WTC11 (cell line): ENCODE measurements at places on chromosomes 5 and 9. TPM values are rescaled to one million over a fixed set of nuclear protein-coding genes. Genes with fewer than 3 reads are reported as not detected.

Gene TICAM2
- 0.66 to 1.0 TPM in 2 of 3 replicates, not detected in the other for total RNA-seq

Gene PCDHA9
- total RNA-seq, result 1.1 to 1.5 TPM (median 1.4 TPM) in 3 replicates

Gene WDR55
- total RNA-seq, result 22.1 to 25.3 TPM (median 23.5 TPM) in 3 replicates

Gene PAIP2
- total RNA-seq, result 122 to 126 TPM (median 126 TPM) in 3 replicates

Gene SLC31A2
- total RNA-seq, result 1.7 to 2.0 TPM (median 1.8 TPM) in 3 replicates

Gene SVEP1
- total RNA-seq, result 0.39 to 0.74 TPM (median 0.48 TPM) in 3 replicates

Gene TMEFF1
- 62.7 to 66.5 TPM (median 66.2 TPM) in 3 replicates for total RNA-seq

DNA sequence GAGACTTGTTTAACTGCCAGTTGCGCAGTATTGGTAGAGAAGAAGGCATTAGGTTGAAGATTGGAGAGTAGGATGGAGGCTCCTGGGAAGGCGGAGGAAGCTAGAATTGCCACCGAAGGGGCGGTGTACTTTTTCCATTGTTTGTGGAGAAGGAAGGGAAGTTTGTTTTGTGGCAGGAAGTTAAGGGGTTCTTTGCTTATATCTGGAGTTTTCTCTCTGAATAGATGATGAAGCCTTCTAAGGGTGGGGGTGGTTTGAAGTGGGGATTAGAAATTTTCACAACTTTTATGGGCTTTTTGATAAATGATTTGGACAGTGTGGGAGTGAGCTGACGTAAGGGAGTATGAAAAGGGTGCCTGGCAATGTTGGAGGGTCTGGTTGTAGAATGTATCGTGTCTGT is 59.3 kb downstream of the SNX30 start:
- no peak for DNase-seq

DNA sequence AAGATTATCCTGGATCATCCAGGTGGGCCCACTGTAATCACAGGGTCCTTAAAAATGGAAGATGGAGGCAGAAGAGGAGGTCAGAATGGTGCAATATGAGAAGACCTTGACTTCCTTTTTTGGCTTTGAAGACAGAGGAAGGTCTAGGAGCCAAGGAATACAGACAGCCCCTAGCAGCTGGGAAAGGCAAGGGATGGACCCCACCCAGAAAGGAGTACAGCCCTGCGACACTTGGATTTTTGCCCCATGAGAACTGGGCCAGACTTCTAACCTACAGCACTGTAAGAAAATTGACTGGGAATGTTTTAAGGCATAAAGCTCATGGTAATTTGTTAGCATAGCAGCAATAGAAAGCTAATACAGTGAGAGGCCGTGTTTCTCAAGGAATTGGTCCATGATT is 66.9 kb upstream of the LRRTM2 start:
- no peak for DNase-seq

DNA sequence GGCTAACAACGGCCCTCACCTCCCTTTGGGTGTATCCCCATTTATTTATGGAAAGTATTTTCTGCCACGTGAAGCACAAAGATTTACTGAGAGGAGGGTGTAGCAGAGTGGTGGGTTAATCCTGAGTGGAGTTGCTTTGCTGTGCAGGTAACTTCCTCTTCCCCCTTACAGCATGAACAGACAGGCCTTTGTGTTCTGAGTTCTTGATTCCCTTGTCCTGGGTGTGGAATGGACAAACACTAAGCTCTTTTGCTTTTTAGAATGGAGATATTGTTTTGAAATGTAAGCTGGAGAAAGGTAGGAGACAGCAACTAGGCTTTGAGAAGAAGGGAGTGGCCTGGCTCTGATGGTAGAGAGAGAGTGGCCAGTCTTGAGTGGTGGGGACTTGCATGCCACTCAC is 17.1 kb upstream of the GLRX start:
- no peak for DNase-seq

DNA sequence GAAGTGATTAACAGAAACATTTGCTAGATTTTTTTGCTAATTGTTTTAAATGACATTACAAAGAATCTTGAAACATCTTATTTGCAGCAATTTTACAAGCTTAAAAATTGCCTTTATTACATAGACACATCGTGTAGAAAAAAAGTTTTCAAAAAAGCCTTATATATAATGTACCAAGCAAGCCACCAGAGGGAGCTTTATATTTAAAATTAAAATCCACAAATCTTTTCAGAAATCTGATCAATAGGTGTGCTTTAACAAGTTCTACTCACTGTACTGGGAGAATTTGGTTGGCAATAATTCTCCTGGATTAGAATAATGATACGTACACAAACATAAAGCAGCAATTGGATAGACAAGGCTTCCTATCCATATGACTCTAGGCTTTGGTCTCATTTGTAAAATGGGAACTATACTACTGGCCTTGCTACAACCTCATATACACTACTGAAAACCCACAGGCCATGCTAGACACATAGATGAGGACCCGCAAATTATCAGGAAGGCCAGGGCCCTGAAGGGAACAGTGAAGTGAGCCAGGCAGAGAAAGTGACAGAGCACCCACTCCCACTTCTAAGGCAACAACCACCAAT is 4.8 kb downstream of the PSMB7 start:
- no peak for DNase-seq

- DNase-seq, result no peak
Measured at GRCh38 chr5:112473989-112474388, 54.9 kb upstream of the EPB41L4A start.

- DNase-seq, result no peak
Measured at GRCh38 chr9:132639322-132639721, 30.5 kb downstream of the DDX31 start.

- no peak for DNase-seq
Measured at GRCh38 chr9:1522219-1522767, 472.1 kb downstream of the DMRT2 start.

- peak; percentile 69 for DNase-seq
Measured at GRCh38 chr9:128383007-128383753, 12.0 kb downstream of the URM1 start.

DNA sequence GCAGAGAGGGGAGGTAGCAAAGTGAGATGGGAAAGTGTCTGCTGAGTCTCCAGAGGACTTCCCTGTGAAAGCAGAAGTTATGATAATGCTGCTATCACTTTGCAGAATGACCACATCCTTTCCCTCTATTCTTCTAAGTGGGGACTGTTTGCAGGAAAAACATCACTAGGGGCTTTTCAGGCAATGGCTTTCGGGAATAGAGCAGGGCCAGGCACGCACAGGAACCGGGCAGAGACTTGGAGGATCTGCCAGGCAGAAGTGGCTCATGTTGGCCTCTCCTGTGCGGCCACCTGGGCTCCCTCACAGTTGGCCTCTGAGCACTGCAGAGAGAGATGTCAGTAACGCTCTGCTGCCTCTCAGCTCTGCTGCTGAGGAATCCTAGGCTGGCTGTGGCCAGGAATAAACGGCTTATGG is 214.7 kb downstream of the MAST4 start:
- DNase-seq, result no peak

DNA sequence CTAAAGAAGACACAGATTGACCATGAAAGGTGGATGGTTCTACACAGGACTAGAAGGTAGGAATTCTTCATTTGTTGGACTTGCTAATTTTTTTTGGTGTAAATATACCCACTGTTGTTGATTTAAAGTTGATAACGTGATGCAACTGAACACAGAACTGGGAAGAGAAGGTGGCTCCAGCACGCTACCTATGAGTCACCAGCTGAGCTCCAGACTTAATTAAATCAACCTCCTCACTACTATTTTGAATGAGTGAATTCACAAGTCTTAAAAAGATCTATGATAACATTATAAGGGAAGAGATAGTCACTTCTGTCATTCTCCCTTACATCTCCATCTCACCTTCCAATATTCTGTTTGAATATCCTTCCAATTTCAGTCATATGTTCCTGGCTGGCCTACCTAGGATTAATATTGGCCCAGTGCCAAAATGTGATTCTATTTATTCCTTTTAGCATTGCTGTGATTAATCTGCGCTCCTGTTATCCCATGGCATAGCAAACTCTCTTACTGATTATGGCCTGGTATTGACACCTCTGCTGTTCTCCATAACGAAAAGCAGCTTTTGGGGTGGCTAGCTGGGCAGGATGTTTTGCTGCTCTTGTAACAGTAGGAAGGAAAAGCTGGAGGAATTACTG is 135.9 kb upstream of the CCDC152 start:
- no peak for DNase-seq

- DNase-seq, result no peak
Measured at GRCh38 chr5:101679816-101680215, 616.3 kb downstream of the SLCO4C1 start.

GRCh38 chr5:1538741-1539392 is 15.1 kb upstream of the LPCAT1 start:
- DNase-seq, result no peak

DNA sequence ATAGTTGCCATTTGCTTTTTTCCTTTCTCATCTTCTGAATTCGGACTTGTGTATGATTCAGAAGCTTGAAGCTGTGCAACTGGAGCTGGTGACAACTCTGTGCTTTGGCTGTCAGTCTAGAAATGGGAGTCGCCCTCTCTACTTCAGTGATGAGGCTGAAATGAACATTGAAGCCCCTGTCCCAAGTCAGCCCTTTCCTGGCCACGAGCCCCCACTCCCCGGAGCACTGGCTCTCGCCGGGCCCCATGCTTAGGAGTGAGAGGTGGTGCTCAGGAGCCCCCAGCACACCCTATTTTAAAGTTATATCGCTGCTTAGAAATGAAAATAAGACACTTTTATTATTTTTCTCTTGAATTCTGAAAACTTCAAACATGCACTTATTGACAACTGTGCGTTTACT is 66.0 kb downstream of the PSMB7 start:
- DNase-seq, result no peak

DNA sequence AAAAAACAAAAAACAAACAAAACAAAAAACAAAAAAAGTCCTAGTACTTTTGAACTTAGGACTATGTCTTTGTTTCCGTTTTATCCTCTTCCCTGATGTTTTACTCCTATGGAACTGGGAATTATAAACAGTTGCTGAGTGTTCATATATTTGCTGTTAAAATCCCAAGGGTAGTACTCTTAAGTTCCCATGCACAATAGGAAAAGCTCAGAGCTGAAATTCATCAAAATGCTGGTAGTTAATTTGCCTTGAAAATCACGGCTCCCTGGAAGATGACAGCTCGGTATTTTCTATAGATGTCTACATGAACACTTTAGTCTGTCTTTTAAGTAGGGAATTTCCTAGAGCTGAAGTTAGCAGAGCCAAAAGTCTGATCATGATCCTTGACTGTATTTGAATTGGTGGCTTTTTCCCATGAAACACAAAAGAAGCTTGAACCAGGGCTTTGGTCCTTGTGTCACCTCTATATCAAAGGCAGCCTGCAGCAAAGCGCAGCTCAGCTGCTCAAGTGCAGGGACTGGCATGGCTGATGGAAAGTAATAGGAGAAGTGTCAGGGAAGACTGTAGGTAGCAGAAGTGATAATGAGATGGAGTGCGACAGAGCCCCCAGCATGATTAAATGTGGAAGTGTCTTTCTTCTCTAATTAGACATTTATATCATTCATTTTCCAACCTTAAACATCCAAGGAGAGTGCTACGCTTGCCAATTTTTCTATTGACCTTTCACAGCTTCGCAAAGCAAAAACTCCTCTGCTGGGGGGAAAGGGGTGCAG is 310.9 kb downstream of the TRIM36 start:
- DNase-seq, result no peak

DNA sequence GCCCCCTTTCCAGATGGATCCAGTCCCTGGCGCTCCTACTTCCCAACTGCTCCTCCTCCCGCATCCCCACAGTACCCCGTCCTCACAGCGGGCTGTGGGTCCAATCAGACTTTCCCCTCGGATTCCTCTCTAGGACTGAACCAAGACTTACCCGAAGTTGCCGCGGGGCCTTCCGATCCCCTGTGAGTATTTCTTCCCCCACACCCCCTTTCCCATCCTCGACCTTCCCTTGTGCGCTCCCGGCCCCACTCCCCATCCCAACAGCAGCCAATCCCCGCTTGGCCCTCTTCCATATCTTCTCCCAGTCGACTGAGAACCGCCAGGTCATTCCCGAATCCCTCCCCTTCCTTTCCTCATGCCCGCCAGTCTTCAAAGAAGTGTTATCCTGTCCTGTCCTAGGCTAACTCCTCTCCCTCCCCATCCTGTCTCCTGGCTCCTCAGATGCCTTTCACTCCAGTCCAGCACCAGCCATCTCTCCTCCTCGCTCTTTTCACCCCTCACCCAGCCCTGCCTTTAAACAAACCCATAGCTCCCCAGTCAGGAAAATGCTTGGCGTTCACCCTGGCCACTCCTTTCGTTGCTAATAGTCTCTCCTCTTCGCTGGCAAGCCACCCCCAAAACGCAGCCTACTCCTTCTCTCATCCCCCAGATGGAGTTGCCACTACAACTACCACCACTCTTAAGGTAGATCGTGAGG is 646 bp downstream of the SWI5 start:
- DNase-seq, result peak; percentile 45
